ENCODE measurements at places on chromosomes 3 and 15.

DNA sequence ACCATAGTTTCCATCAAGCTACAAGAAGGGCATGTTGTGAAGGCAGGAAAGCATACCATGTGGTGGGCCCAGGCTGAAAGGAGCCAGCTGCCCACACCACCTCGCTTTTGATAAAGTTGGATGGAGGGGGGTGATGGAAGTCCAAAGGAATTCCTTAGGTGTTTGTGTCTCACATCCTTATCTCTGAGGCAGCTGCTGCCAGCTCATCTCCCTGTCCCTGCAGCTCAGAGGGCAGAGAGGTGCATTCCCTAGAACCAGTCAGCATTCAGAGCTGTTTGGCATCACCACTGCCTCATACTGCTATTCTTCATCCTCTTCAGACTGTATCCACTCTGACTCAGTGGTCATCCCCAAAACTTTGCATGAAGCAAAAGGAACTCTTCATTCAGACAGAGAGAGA is 141.5 kb upstream of the BFSP2 start:
- DNase-seq, result no peak

- DNase-seq, result no peak
Observed at GRCh38 chr15:29099131-29099880, 170.3 kb downstream of the NSMCE3 start.

DNA sequence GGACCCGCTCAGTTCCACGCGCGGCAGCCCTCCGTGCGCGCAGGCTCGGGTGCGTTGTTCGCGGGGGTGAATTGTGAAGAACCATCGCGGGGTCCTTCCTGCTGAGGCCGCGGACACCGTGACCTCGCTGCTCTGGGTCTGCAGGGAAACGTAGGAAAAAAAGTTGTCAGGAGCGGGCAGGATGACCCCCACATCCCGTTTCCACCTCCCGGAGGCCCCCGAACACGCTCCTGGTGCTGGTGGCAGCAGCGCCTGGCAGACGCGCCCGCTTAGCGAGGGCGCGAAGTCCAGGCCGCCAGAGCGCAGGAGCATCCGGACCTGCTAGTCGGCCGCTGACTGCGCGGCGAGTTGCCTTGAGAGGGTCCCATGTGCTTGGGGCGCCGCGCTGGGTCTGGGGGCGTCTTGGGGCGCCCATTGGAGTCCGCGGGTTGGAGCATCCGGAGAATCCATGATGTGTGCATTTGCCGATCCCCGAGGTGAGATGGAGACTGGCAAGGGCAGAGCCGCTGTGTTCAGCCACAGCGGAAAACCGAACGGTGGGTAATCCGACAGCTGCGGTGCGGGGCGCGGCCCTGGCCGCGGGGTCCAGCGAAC is 520 bp downstream of the GREM1 start:
- DNase-seq, result peak; percentile 51

DNA sequence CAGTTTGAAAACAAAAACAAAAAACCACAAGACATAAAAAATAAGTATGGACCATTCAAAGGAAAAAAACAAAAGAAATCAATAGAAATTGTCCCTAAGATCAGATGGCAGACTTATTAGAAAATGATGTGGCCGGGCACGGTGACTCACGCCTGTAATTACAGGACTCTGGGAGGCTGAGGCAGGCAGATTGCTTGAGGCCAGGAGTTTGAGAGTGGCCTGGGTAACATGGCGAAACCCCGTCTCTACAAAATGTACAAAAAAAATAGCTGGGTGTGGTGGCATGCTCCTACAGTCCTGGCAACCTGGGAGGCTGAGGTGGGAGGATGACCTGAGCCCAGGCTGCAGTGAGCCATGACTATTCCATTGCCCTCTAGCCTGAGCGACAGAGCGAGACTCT is 16.6 kb downstream of the SPCS1 start:
- DNase-seq, result no peak

- DNase-seq, result peak; percentile 72
Observed at GRCh38 chr15:67542420-67543347, at the start of gene MAP2K5. TSS of gene MAP2K5 (plus strand) at chr15:67542703. CDS start at chr15:67543336, 633 bp downstream.

- peak; percentile 91 for DNase-seq
Observed at GRCh38 chr15:31488437-31489204, 162.0 kb downstream of the KLF13 start.

DNA sequence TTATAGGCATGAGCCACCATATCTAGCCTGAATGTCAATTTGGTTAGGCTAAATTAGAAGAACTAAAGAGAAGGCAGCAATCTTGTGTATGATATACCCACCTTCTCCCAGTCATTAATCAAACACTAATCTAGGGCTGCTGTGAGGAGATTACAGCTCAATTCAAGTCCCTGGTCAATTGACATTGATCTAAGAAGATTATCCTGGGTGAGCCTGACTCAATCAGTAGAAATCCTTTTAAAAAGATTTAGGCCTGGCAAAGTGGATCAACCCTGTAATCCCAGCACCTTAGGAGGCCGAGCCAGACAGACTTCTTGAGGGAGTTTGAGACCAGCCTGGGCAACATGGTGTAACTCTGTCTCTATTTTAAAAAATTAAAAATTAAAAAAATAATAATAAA is 2.5 kb upstream of the DNAH12 start:
- DNase-seq, result no peak

DNA sequence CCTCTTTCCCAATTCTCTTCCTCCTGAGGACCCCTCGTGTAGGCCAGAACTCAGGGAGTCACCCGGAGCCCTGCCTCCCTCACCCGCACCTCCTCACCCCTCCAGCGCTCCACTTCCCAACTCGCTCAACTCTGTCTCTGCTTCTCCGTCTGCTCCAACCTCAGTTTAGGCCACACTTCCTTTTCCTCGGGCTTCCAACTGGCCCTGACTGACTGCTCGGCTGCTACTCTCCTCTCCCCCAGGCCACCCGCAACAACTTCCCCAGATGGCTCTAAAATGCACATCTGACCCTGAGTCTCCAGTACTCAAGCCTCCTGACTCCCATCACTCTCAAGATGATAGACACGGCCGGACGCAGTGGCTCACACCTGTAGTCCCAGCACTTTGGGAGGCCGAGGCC is 23.6 kb downstream of the TMEM44 start:
- DNase-seq, result no peak

GRCh38 chr15:77834276-77834990 is 201.7 kb upstream of the LINGO1 start:
- DNase-seq, result no peak

- no peak for DNase-seq
Observed at GRCh38 chr3:117700573-117701360, 991.2 kb downstream of the TUSC7 start.

DNA sequence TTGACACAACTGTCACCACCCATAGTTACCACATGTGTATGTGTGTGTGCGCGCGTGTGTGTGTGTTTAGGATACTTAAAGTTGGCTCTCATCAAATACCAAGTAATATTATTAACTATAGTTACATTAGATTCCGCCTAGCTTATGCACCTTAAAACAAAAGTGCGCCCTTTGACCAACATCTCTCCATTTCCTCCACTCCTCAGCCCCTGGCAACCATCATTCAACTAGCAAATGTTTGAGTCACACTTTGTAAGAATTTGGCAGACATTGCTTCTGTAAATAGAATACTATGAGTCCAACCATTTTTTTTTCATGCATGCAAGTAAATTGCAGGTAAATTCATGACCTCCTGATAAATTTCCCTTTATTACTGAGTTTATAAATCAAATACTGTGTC is 169.3 kb downstream of the GBE1 start:
- DNase-seq, result peak; percentile 12

DNA sequence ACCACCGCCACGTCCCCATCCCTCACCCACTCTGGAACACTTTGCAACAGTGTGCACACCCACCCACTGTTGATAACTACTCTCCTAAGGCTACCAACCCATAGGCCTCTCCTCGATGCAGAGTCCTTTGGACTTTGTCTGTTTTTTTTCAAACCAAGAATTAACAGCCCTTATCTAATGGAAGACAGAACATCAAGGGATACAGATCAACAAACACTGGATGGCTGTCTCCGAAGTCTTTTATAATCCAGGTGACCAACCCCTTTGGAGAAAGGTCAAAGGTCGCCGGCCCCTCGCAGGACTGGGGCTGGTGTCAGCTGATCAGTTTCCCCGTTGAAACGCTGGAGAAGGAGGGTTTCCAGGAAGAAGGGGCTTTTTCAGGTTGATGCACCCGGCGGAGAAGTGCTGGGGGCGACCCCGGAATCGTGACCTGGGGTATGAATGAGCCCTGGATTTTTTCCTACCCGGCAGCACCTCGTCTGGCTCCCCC is 532 bp downstream of the B4GALT4 start:
- peak; percentile 46 for DNase-seq

- DNase-seq, result peak; percentile 77
Observed at GRCh38 chr15:79853492-79854328, 43.1 kb downstream of the MTHFS start.

DNA sequence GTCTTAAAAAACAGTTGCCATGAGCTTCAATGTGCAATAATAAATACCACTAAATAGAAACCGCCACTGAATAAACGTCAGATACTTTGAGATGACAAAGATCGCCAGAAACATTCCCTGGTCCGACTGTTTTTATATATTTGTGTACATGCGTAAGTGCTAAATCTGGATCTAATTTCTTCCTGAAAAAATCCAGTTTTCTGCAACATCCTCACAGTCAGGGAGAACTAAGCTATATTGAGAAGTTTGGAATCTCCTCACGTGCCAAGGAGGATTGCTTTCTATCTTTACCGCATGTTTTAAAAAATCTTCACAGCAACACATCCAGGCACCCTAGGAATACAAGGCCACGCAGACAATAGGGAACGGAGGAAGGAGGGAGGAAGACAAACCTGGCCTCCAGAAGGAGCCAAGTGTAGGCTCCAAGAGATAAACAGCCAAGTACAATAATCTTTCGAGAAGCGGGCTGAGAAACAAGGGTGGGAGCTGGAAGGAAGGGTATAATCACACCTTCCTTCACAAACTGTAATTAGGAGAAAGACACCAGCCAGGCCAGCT is 5.7 kb downstream of the VGLL4 start:
- peak; percentile 64 for DNase-seq

- peak; percentile 65 for DNase-seq
Observed at GRCh38 chr3:32018757-32019564, 37.4 kb downstream of the ZNF860 start.

DNA sequence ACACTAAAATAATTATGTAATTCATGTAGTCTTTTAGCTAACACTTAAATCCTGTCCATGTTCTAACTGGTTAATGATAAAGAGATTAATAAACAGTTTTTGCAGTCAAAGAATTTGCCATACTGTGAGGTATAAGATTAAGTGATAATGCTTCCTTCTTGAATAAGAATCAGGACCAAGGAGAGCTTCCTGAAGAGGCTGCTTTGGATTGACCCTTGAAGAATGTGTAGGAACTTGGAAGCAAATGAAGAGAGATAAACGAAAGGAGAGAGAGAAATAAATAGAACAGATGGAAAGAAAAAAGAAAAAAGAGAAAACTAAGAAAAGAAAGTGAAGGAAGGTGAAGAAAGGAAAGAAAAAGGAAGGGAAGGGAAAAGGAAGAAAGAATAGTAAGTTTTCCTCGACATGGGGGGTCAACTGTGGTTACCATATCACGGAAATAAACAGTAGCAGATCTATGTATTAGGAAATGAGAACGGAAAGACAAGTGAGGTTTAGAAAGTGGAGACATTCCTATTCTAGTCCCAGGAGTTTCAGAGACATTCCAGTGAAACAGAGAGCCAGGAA is 539.8 kb downstream of the FGF12 start:
- DNase-seq, result no peak

- DNase-seq, result no peak
Observed at GRCh38 chr3:156158656-156159295, 38.4 kb downstream of the KCNAB1 start.

DNA sequence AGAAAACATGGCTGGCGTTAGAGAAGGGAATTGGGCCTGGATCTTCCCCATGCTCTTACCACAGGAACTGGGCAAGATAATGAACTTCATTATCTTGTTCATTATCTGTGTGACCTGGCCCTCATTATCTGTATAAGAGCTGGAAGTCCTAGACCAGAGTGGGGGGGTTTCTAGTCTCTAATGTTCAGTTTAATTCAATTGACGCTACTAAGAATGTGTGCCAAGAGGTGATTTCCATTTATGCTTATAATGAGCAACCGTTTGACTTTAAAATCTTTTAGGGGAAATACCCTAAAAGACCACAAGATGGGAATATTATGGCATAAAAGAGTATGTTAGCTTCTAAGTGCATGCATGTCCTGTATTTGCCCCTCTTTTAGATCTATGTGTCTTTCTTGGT is 59.1 kb upstream of the CSTA start:
- no peak for DNase-seq

- peak; percentile 20 for DNase-seq
Observed at GRCh38 chr3:62558549-62559112, 185.3 kb upstream of the FEZF2 start.

GRCh38 chr3:160150066-160150465 is 75.2 kb upstream of the C3orf80 start:
- DNase-seq, result no peak

- DNase-seq, result no peak
Observed at GRCh38 chr3:126816298-126816697, 112.3 kb downstream of the CHCHD6 start.

GRCh38 chr3:108887121-108887520 is 64.5 kb downstream of the TRAT1 start:
- DNase-seq, result no peak

- DNase-seq, result no peak
Observed at GRCh38 chr15:48794697-48795134, 16.2 kb downstream of the CEP152 start.

GRCh38 chr3:17481116-17481515 is 261.3 kb downstream of the TBC1D5 start:
- DNase-seq, result no peak

DNA sequence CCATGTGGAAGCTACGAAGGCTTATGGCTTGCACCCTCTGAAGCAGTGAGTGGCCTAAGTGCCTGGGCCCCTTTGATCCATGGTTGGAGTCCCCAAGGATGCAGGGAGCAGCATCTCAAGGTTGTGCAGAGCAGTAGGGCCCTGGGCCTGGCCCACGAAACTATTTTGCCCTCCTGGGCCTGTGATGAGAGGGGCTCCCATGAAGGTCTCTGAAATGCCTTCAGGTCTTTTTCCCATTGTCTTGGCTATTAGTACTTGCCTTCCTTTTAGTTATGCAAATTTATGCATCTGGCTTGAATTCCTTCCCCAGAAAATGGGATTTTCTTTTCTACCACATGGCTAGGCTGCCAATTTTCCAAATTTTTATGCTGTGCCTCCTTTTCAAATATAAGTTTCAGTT is 158.8 kb upstream of the MME start:
- no peak for DNase-seq

DNA sequence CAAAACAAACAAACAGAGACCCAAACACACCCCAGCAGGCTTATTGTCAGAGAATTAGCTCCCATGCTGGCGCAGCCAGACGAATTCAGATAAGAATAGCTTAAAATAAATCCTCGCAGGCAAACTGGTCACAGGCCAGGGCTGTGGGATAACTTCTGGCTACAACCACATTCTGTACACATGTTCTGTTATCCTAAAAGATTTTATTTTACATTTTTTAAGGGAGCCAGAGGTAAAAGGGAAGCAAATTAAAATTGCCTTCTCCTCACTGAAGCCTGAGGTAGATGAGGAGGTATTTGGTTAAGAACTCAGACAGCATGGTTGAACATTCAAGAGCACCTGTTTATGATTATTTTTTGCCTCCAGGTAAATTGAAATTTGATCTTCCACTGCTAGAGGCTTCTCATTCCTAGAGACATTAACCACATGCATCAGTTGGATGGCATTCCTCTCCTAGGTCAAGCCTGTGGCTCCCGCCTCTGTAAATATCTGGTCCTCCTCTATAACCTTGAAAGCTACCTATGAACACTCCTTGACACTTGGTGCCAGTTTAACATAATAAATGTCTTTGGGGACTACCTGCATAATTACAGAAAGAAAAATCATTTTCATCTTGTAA is 190.3 kb downstream of the SATB1 start:
- DNase-seq, result no peak

GRCh38 chr3:51539291-51539941 is 897 bp downstream of the RAD54L2 start:
- peak; percentile 75 for DNase-seq

Measured in mesenchymal stem cell (in vitro differentiated cells and primary cell).